CD4-positive, alpha-beta T cell treated with Interferon alpha-2 for 1 hour (primary cell): ENCODE measurements at places on chromosomes 4 and X.
A peak's percentile ranks its signal among the peaks of the same experiment; 100 is the strongest.

DNA sequence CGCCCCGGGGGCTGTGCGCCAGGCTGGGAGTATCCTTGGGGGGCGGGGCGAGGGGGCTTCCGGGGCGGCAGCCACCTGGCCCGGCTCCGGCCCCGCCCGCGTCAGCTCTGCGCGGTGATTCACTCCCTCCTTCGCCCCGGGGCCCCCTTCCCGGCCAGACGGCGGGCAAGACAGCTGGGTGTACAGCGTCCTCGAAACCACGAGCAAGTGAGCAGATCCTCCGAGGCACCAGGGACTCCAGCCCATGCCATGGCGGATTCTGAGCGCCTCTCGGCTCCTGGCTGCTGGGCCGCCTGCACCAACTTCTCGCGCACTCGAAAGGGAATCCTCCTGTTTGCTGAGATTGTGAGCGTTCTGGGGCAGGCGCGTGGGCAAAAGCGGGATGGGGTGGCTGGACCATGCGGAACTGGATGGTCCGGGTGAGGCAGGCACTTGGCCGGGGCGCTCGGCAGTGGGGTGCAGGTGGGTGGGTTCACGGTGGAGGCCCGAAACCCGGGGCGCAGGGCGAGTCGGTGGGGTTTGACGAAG, at the start of gene PLP2:
TSS of gene PLP2 (plus strand) at position 147 of the 528 bp plus-strand sequence. CDS start at position 250, 103 bp downstream.
- DNase-seq = peak; percentile 69

DNA sequence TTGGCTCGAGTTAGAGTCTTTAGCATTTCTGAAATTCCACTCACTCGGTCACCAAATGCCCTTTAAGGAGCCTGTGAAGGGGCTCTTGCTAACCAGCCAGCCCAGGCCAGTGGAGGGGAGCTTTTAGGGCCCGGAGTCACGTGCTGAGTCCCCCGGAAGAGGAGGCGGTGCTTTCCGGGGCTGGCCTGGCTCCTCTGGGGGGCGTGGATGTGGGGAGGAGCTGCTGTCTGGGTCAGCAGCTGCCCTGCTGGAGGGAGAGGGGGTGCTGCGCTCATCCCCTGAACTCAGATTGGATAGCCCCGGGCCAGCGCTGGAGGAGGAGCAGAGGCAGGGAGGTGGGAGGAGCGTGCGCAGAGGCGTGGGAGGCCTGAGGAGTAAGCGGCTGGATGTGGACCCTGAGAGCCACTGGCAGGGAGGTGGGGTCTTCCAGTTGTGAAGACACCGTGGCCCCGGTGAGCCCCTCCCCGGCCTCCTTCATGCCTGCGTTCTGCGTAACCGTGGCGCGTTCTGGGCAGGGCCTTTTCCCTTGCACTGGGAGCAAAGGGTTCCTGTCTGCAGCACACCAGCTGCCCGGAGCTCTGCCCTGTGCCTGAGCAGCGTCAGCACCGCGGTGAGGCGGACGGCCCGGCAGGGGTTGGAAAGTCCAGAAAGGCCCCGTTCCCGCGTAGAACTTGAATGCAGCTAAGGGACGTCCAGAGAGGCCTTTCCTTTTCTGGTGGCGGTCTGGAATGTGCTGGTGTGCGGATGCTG, 19.7 kb downstream of the MAEA start:
- peak; percentile 59 for DNase-seq

DNA sequence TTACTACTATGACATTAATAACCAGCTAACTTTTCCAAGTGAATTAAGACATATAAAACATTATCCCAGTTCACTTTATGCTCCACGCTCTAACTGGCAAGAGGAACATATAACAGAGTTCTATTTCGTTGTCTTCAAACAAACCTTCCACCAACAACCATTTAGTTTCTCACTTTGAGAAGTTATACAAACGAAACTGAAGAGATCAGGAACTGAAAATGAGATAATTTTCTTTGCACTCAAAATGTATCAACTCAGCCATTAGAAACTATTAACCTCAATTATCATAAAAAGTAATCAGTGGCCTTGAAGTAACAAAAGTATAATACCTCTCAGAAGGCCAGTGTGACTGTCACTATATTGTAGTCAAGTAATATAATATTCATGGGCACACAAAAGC, 70.1 kb downstream of the CHM start:
- DNase-seq = no peak

DNA sequence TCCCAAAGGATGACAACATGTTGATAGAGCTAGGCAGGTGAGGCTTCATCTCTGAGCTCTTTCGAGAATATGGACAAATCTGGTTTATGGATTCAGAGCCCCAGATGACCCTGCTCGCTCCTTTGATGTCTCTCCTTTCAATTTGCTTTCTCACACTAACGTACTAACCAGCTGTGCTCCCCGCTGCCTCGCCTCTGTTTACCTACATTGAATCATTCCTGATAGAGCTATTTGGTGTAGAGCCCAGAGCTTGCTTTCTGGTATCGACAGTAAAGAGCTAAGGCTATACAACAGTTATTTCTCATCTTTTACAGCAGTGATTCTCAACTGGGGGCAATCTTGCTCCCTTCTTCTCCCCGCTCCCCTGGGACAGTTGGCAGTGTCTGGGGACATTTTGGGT, 8.9 kb upstream of the PHKA2 start:
- no peak for DNase-seq

DNA sequence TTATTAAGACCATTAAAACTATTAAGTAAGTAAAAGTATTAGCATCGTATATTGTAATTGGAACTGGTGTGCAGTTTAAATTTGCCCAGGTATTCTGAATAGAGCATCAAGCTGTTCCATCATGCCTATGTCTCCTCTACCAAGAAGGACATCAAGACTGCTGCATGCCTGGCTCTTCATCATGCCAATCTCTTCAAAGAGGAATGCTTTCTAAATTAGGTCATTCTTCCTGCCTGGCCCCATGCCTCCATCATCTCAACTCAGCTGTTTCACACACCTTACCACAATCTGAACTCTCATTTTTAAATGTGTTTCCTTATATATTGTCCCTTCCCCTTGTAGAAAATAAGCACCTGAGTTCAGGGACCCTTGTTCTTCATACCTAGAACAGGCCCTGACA, 270.5 kb upstream of the PPARGC1A start:
- no peak for DNase-seq

DNA sequence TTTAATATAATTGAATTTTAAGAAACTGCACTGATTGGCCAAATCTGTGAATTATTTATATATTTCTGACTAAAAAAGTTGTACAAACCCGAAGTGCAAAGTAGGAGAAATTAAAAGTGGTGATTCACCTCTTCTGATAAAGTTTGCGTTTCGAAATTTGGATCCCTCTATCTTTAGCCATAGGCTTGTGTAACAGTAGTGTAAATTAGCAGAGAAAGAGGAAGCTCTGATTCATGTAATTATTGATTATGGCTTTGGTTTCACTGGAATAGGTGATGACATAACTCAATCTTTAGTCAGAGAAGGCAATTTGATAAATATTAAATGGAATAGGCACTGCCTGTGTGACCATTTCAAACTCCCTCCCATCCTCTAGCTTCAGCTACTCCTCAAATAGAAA, 717.8 kb upstream of the PCDH7 start:
- no peak for DNase-seq
